Fibroblast of skin of abdomen (primary cell): ENCODE measurements at places on chromosomes 1 and 21.

DNA sequence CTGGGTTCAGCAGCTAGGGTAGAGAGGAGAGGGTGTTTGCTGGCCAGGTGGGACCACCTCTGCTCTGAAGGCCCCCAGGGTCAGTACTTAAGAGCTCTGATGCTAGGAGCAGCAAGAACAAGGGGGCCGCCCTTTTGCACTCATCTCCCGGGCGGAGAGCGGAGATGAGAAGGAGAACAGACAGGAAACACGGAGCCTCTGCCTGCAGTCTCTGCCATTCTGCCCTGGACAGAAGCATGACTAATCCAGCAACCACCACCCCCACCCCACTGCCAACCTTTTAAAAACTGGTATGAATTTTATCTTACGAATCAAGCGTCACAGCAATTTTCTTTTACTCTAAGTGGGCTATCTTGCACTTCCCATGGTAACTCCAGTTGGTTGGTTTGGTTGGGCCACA is 34.5 kb downstream of the PARP1 start:
- DNase-seq = no peak

- DNase-seq = no peak
Measured at GRCh38 chr21:34844013-34844923, 175.5 kb downstream of the CLIC6 start.

DNA sequence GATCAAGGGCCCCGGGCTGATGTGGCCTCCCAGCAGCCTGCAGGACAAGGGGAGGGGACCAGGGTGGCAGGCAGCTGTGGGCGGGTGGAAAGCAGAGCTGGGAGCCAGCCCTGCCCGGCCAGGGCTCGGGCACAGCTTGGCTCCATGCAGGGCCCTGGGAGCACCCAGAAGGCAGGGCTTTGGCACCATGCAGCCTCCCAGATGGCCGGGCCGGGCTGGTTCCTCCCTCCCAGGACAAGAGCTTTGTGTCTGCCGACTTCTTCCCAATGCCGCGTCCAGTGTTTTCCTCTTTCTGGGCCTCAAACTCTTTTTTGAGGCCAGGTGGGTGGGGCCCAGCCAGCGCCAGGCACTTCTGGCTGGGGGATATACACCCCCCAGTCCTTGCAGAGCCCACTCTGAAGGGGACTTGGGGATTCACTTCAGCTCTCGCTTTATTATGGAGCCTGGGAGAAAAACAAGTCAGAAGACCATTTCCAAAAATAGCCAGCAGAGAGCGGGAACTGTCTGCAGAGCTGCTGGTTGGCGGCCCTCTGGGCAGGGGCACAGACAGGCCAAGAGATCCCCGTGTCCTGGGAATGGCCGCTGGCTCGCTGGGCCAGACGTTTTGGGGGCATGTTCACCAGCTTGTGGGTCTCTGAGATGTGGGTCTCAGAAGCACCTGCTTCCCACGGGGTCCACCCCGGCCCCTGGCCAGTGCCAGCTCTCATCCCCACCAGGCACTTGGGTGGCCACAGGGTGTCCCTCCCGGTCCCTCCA is 103.8 kb upstream of the ARHGEF16 start:
- no peak for DNase-seq

- no peak for DNase-seq
Measured at GRCh38 chr1:154502066-154502743, at the start of the genes SHE and TDRD10. SHE (minus strand) TSS chr1:154502412; CDS start chr1:154502026, 386 bp downstream. TDRD10 (plus strand) TSS chr1:154502219; CDS start chr1:154506904, 4,685 bp downstream.

DNA sequence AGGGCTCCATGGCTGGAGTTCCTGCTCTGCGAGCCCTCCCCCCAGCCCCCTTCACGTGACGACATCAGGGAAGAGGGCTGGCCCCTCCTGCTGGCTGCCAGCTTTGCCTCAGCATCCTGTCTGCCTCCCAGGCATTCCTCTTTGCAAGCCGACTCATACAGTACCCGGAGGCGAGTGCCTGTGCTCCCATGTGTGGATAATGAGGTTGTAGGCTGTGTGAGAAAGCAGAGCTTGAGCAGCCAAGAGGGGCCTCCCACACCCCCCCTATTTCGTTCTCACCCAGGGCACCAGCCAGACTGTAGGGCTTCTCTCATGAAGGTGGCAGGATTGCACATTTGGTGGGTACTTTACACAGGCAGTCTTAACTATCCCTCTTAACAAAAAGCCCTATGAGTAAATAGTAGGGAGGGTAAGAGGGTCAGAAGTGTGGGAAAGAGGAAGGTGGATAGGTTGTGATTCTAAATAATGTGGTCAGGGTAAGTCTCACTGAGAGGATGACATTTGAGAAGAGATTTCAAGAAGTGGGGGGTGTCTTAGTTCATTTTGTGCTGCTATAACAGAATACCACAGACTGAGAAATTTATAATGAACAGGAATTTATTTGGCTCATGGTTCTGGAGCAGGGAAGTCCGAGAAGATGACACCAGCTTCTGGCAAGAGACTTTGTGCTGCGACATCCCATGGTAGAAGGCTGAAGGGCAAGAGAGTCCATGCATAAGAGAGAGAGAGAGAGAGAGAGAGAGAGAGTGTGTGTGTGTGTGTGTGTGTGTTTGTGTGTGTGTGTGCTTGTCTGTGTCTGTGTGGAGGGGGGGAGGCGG is 113.5 kb downstream of the OMA1 start:
- DNase-seq = peak; percentile 91

DNA sequence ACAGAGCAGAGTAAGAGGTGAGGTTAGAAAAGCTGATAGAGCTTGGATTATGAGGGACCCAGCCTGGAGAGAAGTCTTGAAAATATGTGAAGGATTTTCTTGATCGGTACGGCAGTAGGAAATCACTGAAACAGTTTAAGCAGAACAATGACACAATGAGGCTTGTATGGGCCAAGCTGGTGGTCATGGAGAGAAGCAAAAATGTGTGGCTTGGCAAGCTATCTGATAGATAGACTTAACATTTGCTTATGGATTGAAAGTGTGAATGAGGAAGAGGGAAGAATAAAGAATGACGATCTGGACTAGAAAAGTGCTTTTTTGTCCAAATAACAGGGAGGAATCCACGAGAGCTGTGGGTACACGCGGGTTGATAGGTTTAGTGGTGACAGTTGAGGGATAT is 15.4 kb upstream of the XPR1 start:
- DNase-seq = no peak

DNA sequence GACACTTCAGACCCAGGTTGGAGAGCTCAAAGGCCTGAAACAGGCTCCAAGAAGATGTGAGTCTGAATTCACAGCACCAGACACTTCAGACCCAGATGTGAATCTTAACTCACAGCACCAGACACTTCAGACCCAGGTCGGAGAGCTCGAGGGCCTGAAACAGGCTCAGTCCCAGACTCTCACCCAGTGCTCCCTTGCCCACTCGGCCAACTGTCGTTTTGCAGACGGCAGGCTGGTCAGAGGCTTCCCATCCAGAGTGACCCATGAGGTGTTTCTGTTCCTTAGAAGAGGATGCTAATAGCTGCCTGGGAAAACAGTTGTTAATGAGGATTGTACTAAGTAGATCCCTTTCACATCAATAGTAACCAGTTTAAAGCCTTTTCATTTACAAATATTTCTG is 88.4 kb downstream of the ADARB1 start:
- no peak for DNase-seq

- no peak for DNase-seq
Measured at GRCh38 chr1:227155004-227155403, 163.3 kb downstream of the CDC42BPA start.

GRCh38 chr1:244254467-244254866 is 197.2 kb downstream of the ADSS2 start:
- DNase-seq = no peak

DNA sequence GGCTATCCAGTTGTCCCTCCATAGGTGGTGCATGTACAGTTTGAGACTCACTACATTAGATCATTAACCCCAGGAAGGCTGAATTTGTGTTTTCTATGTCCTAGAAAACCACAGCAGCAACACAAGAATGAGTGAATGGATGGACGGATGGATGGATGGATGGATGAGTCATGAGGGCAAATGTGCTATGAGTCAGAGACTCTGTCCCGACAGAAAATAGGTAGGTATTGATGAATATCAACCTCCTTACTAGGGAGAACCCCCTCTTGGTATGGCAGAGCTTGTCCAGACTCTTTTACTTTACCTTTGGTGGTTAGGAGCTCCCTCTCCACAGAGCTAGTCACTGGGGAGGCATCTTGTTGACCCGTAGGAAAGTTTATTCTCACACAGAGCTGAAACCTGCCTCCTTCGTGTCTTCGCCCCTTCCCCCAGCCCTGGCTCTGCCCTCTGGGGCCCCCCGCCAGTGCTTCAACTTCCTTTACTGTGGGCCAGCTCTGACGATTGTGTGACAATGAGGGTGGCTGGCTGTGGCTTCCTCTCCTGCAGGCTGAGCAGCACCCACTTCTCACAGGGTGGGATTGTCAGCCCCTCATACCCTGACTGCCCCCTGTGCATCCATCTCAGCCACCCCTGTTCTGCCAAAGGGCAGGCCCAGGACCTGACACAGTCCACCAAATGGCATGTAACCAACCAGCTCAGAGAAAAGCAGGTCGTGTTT is 145.2 kb downstream of the FOXD2 start:
- DNase-seq = peak; percentile 20

- DNase-seq = no peak
Measured at GRCh38 chr1:82934074-82934473, 1064.9 kb downstream of the TTLL7 start.

DNA sequence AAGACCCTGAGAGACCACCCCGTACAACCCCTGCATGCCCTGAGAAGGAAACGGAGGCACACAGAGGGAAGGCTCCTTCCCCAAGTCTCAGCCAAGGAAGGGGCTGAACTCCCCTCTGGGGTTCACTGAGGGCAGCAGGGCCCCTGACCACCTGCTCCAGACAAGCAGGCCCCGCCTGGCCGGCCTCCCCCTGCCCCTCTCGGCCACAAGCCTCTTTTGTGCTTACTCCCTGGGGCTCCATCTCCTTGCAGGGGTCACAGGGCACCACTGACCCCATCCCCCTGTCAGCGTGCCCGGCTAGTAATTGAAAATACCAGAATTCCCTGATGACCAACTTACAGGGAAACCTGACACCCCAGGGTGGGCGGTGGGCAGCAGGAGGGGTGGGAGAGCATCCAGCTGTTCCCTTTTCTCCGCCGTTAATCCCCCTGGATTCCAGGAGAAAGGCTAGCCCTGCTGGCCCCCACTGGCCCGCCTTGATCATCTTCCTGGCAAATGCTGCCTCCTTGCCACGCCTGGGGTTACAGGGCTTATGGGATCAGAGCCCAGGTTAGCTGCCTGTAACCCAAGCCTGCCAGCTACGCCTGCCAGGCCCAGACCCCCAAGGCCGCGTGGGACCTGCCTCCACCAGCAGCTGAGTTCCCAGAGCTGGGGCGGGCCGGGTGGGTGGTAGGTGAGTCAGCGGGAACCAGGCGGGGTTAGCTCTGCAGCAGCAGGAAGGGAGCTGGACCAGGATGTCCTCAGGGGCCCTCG is 96.1 kb downstream of the LACTBL1 start:
- peak; percentile 48 for DNase-seq

- DNase-seq = no peak
Measured at GRCh38 chr1:33466159-33466558, 6.3 kb upstream of the ZSCAN20 start.

GRCh38 chr1:18440385-18441226 is 40.1 kb upstream of the KLHDC7A start:
- DNase-seq = no peak

DNA sequence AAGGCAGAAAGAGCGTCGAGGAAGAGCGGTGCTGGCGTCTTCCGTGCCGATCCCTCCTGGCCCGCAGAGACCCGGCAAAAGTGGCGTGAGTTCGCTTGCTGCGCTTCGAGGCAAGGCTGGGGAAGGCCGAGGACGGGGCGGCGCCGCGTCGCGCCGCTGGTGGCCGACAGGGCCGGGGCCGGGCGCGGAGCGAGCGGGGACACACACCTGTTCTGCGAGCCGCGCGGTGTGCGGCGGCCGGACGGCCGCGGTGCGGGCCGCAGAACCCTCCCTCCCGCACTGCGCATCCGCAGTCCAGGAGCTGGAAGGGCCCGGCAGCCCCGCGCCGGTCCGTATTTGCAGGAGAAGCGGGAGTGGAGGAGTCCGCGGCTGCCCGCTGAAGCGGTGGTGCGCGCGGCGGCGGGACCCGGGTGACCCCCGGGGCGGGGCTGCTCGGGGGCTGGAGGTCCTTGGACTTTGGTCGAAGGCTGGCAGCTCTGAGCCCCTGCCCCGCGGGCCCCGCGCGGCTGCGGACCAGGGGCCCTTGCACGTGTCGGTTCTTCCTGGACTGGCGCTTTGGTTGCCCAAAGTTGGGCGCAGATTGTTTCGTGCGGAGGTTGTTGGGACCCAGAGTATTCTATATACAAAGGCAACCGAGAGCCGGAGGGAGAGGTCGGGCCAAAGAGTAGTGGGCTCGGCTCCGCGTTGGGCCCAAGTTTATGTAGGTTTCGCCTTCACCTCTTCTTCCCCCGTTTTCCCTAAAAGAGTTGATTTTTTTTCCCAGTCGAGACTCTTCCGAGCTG is 2.6 kb downstream of the RNF220 start:
- no peak for DNase-seq

DNA sequence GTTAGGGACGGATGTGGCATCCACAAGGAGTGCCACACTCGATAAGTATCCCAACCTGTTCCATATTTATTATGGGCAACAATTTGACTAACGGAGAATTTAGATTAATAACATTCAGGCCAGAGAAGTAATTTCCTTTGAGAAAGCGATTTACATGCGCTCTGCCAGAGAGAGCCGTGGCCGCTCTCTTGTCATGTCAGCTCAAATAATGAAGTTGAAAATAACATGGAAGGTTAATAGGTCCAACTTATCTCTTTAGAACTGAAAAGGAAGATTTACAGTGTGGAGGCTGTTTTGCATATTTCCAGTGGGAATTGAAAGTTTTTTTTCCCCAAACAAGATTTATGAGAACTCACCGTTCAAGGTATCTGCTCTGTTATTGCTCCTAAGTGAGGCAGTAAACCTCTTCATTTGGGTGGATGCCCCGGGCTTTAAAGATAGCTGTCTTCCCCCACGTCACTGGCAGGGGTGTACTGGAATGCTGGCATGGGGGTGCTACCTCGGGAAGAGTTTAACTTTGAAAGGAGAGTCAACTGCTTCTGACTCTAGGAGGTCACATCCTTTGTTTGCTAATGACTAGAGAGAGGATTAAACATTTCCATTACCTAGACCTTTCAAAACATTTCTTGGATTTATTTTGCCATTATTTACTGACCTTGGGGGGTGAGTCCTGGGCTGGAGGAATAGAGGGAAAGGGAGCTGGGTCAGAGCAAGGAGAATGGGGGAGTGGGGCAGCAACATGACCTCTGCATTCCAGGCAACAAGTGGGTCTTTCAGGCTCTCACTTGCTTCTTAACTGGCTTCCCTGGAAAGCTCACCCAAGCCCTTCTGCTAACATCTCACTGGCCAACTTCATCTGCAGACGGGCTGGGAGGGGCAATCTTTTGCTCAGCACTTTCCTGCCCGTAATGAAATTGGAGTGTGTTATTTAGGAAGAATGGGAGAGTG is 204.2 kb downstream of the CAMTA1 start:
- DNase-seq = no peak

- DNase-seq = peak; percentile 34
Measured at GRCh38 chr1:63557365-63557987, 34.2 kb downstream of the EFCAB7 start.

GRCh38 chr21:32203877-32204480 is 74.9 kb downstream of the MIS18A start:
- no peak for DNase-seq

GRCh38 chr1:73862355-73862754 is 335.6 kb downstream of the LRRIQ3 start:
- no peak for DNase-seq
